ENCODE measurements at places on chromosomes 5 and 9.

DNA sequence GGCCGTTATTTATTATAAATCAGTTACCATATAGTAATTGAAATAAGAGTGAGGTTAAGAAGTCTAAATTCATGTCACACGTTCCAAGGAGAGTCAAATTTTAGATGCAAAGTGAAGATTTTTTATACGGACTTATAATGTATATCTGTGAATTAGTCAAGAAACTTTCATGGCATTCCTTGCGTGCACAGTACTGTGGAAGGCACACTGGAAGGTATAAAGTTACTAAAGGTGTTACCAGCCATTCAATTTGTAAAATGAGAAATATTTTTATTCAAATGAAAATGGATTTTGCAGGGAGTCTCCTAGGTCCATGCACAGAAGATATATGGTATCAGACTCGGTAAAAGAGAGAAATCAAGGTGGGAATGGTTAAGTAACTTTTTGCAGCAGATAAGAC is 408.1 kb upstream of the CTNND2 start:
- DNase-seq: no peak

- DNase-seq: no peak
These were observed 89.7 kb upstream of the ADRA1B start for GRCh38 chr5:159826351-159827214.

- no peak for DNase-seq
These were observed 1035.2 kb upstream of the ARRDC3 start for GRCh38 chr5:92418341-92418740.

GRCh38 chr5:10019236-10019635 is 230.5 kb downstream of the ATPSCKMT start:
- DNase-seq: no peak

GRCh38 chr9:16543686-16544085 is 326.8 kb downstream of the BNC2 start:
- DNase-seq: no peak

DNA sequence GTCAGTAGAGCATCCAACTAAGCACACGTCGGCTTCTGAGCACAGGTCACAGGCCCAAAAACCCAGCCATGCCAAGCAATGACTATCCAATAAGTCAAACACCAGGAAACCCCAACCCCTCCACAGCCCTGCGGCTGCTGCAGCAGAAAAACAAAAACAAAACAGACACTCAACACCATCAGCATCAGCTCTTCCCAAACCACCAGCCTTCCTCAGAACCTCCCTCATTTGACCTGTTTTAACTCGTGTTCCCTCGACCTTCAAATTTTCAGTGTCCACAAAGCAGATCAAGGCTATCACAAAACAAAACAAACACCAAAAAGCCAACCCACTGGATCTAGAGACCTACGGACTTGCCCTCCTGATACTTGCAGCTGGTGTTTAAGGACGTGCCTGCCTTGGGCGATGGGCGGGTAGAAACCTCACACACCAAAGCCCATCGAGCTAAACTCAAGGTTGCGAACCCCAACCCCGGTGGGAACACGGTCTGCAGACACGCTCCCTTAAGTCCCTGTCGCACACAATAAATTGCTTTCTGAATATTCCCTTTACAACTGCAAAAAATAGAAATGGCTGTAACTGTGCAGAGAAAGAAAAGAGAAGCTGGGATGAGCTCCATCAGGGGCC is 247.1 kb upstream of the ANKRD55 start:
- peak; percentile 18 for DNase-seq

GRCh38 chr5:89988998-89989655 is 420.4 kb downstream of the CETN3 start:
- DNase-seq: no peak

DNA sequence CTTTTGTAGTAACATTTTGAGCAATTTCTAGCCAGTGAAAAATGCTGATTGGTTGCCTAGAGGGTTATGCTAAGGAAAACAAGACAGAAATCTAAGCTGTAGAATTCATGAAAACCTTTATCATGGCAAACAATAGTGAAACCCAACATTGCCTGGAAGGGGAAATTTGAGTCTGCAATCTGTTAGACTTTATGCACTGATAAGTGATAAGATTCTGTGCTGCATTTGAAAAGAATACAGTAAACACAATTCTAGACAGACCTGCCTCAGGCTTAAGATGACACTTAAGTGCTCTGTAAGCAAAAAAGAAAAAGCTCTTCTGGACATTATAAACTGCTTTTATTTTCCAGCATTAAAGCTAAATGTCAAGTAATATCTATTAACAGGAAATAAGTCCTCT is 519.3 kb downstream of the ISL1 start:
- no peak for DNase-seq

DNA sequence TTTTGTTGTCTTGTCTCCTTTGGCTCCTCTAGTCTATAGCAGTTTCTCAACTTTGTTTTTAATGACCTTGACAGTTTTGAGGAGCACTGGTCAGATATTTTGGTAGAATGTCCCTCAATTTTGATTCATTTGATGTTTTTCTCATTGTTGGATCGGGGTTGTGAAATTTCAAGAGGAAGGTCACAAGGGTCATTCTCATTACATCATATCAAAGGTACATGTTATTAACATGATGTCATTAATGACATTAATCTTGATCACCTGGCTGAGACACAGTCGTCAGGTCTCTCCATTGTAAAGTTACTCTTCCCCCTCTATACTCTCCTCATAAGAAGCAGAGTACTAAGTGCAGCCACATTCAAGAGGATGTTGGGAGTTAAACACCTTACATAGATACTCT is 7.2 kb downstream of the ISOC1 start:
- DNase-seq: no peak

DNA sequence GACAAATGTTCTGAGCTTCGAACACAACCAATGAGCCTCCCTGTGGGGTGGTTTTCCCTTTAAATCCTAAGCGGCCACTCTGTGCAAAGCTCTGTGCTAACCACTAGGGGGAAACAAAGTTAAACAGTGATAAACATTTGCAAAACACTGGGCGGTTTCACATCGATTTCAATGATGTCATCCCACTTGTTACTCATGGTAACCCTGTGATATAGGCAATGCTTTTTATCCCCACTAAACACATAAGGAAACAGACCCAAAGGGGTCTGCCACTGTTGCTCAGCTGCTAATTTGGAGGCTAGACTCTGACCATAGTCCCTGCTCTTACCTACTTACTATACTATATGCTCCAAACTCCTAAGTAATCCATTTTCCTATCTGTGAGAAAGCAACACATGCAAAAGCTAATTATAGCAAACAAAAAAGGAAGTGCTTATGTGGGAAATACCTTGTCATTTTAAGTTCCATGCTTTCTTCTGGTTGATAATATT is 57.3 kb downstream of the PTPN3 start:
- DNase-seq: no peak

DNA sequence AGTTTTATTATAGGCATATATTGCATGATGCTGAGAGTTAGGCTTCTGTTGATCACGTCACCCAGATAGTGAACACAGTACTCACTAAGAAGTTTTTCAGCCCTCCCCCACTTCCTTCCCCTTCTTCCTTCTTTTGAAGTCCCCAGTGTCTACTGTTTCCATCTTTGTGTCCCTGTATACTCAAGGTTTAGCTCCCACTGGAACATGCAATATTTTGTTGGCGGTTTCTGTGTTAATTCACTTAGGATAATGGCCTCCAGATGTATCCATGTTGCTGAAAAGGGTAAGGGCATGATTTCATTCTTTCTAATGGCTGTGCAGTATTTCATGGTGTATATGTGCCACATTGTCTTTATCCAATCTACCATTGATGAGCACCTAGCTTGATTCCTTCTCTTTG is 764.3 kb downstream of the MTRR start:
- DNase-seq: no peak

GRCh38 chr9:110940951-110941557 is 97.2 kb downstream of the LPAR1 start:
- no peak for DNase-seq

- DNase-seq: no peak
These were observed 1.1 kb downstream of the DMRTA1 start for GRCh38 chr9:22447618-22448305.

DNA sequence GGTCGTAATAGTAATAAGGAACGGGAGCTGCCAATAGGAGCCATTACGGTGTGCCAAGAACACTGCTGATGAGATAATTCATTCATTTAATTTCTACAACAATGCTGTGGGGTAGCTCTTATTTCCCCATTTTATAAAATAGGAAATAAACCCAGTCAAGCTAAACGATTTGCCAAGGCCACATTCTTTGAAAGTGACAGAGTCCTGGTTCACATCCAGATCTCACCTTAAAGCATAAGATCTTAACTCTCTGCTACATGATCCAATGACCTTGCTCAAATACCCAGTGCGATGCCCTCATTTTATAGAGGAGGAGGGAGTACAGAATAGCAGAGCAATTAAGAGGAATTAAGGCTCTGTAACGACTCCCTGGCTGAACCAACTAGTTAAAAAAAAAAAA is 5.0 kb downstream of the PDE6A start:
- no peak for DNase-seq

GRCh38 chr9:14908295-14909180 is 1.7 kb downstream of the FREM1 start:
- DNase-seq: no peak

GRCh38 chr9:130104491-130105193 is 50.9 kb downstream of the GPR107 start:
- no peak for DNase-seq

GRCh38 chr9:123523001-123523400 is 167.0 kb downstream of the CRB2 start:
- DNase-seq: no peak

DNA sequence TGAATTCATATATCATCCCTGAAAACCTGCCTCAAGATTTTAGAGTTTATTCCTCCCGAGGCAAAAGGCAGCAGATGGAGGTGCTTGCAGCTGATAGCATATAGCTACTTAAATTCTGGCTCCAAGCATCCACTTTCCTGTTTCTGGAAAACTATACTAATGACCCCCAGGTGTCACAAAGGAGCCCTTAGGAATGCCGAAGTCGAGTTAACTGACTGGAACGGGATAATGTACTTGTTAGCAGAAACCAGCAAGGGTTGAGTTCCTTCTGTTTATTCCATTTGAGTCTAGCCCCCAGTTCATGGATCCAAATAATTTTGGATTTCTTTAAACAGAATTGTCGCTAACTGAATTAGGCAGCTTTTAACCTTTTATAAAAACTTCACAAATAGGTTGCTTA is 44.5 kb downstream of the PTTG1 start:
- no peak for DNase-seq

- no peak for DNase-seq
These were observed 729 bp upstream of the TNPO1 start for GRCh38 chr5:72815580-72816283.

- no peak for DNase-seq
These were observed 218.5 kb downstream of the PLK2 start for GRCh38 chr5:58241389-58241788.

- DNase-seq: no peak
These were observed 80.2 kb downstream of the PHF2 start for GRCh38 chr9:93656426-93657239.

GRCh38 chr5:56306433-56307150 is 73.5 kb upstream of the ANKRD55 start:
- no peak for DNase-seq

GRCh38 chr9:37969130-37969529 is 65.2 kb upstream of the SLC25A51 start:
- no peak for DNase-seq

- DNase-seq: no peak
These were observed 80.7 kb downstream of the KCNIP1 start for GRCh38 chr5:170584450-170585058.

DNA sequence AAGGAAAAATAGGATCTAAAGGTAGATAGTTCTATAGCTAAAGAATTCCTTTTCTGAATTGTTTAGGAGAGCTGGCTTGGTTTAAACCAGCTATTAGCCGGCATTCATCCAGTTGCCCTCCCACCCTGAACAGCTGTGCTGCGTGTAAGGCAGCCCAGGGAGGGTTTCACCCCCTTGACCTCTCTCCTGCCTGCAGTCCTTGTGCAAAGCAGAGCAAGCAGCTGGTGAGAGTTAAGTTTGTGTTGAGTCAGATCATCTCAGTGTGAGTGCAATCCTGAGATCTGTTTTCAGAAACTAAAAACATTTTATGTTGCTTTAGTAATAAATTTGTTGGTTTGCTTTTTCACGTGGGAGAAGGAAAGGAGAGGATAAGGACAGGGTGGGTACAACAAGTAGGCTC is 13.0 kb downstream of the SLC25A25 start:
- no peak for DNase-seq

DNA sequence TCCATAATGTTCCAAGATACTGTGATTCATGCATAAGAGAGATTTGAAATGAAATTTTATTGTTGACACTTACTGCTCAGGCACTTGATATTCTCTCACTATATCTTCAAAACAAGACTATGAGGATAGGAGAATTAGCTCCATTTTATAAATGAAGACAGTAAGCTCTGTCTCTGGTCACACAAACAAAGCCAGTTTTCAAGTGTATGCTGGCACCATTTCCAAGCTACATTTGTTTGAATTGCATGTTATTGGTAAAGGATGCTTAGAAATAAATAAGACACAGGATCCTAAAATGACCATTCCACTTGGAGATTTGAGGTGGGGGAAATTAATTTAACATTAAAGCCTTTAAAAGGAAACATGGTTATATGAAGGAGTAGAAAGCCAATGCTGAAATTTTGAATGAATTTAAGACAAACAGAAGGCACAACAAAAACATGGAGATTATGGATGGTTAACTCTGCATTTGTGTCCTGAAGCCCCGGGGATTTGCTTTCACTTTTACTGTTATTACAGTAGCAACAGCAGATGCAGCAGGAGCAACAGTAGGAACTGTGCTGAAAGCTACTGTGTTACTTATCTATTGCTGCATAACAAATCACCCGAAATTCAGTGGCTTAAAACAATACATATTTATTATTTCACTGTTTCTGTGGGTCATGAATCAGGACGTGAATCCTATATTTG is 79.7 kb upstream of the ASTN2 start:
- DNase-seq: no peak

GRCh38 chr9:16867576-16868311 is 2.7 kb downstream of the BNC2 start:
- no peak for DNase-seq

GRCh38 chr9:128213746-128214497 is 10.7 kb downstream of the DNM1 start:
- no peak for DNase-seq

DNA sequence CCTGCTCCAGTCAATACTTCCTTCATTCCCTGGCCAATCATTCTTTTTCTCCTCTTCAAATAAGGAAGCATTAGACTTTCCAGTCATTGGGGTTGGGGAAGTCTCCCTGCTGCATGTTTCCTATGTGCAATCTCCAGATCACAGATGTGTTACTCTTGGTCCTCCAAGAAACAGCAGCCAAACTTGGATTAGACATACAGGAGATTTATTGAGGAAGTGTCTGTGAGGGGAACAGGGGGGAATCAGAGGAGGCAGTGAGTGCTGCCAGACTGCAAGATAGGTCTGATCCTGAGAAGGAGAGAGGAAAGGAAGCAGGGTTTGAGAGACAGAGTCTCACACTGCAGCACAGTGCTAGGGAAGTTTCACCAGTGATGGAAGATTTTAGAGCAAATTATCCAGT is 40.6 kb upstream of the SLIT3 start:
- no peak for DNase-seq

DNA sequence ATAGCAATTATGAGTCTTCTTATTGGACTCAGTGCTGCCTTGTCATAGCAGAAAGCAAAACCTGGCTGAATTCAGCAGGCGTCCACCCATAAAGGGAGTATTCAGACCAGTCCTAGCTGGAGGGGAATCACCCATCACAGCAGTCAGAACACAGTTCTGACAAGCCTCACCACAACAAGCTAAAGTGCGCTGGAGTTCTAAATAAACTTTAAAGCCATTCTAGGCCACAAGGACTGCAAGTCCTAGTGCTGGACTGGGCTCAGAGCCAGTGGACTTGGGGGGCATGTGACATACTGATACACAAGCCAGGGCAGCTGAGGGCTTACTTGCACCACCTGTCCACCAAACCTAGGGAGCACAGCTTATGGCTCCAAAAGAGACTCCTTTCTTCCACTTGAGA is 115.3 kb upstream of the PCSK5 start:
- DNase-seq: no peak

All from activated T-cell treated with anti-CD3 and anti-CD28 coated beads for 1 hour (primary cell).